Smooth muscle cell of bladder (primary cell): ENCODE measurements at places on chromosomes 12 and 14. TPM values are rescaled to one million over a fixed set of nuclear protein-coding genes. Genes with fewer than 3 reads are reported as not detected.

Gene TMEM233
- 0.14 and 0.37 TPM in 2 replicates for total RNA-seq

Gene MSI1
- total RNA-seq = not detected in 2 replicates

Gene KRT5
- 1.3 and 2.3 TPM in 2 replicates for total RNA-seq

Gene TMTC1
- 83.5 and 88.6 TPM in 2 replicates for total RNA-seq

Gene PTGER2
- total RNA-seq = 6.6 and 8.4 TPM in 2 replicates

Gene CLEC7A
- total RNA-seq = 0.14 TPM in 1 of 2 replicates, not detected in the other

Gene SLC17A8
- not detected in 2 replicates for total RNA-seq

Gene ING4
- total RNA-seq = 27.2 and 34.4 TPM in 2 replicates

Gene IFI27L2
- 223 and 280 TPM in 2 replicates for total RNA-seq

Gene NKX2-1
- not detected in 2 replicates for total RNA-seq

Gene LARP4
- total RNA-seq = 27.9 and 36.8 TPM in 2 replicates

Gene LMBR1L
- total RNA-seq = 57.7 and 58.9 TPM in 2 replicates

Gene FIGNL2
- under 0.01 TPM in 1 of 2 replicates, not detected in the other for total RNA-seq

Gene DBX2
- total RNA-seq = not detected in 2 replicates

Gene TCL1B
- not detected in 2 replicates for total RNA-seq

Gene SYNDIG1L
- not detected in 2 replicates for total RNA-seq

Gene CGRRF1
- total RNA-seq = 10.4 and 11.5 TPM in 2 replicates

Gene CLMN
- 1.9 and 2.1 TPM in 2 replicates for total RNA-seq

Gene NAV3
- total RNA-seq = 42.1 and 57.8 TPM in 2 replicates

Gene SERPINA9
- not detected in 2 replicates for total RNA-seq

Gene CLEC4E
- not detected in 2 replicates for total RNA-seq

Gene CLECL1
- total RNA-seq = not detected in 2 replicates
